ENCODE measurements at places on chromosomes 3 and 15. TPM values are rescaled to one million over a fixed set of nuclear protein-coding genes. Genes with fewer than 3 reads are reported as not detected.

The ITIH3 gene
- total RNA-seq = 0.62 TPM

The TNFAIP8L3 gene
- 2.6 TPM for total RNA-seq

The SCN11A gene
- 0.29 TPM for total RNA-seq

The CYP1A2 gene
- 0.13 TPM for total RNA-seq

The GOLGA6B gene
- 1.9 TPM for total RNA-seq

The RPS27L gene
- 94.1 TPM for total RNA-seq

The RAB6B gene
- total RNA-seq = 54.4 TPM

The SNRPN gene
- total RNA-seq = 619 TPM

The GLDN gene
- total RNA-seq = 10.9 TPM

The EIF1B gene
- total RNA-seq = 93.4 TPM

The COMMD2 gene
- total RNA-seq = 47.5 TPM

DNA sequence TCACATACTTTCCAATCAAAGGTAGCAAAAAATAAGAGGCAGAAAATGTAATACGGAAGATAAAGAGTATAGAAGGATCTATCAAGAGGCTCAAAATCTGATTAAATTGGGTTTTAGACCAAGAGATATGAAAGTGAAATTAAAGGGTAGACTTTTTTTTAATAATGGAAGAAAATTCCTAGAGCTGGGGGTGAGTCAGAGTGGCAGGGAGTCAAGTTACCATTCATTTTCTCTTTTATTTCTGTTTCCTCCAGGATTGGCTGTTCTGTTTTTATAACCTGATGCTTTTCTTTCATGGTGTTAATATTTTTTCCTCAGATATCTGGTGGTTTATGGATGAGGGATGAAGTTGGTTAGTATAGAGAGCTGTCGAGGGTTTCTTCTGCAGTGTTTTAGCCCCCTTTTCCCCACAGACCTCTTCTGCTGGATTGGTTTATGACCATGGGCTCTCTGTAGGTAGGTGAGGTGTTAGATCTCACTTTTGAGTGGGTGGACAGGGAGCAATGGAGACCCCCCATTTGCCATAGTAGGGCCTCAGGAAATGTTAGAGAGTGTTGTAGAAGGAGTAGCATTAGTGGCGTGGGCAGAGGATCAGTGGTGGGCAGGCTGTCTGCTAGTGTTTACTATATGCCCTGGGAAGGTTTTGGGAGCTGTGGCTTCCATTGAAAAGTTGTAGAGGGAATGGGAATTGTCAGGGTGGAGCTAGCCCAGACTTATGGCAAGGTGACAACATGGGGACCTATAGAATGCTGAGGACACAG lies 201.6 kb upstream of the GOLGA6L4 start:
- ATAC-seq = no peak

GRCh38 chr3:119294696-119295671 lies 801 bp downstream of the ARHGAP31 start:
- peak; percentile 61 for ATAC-seq

DNA sequence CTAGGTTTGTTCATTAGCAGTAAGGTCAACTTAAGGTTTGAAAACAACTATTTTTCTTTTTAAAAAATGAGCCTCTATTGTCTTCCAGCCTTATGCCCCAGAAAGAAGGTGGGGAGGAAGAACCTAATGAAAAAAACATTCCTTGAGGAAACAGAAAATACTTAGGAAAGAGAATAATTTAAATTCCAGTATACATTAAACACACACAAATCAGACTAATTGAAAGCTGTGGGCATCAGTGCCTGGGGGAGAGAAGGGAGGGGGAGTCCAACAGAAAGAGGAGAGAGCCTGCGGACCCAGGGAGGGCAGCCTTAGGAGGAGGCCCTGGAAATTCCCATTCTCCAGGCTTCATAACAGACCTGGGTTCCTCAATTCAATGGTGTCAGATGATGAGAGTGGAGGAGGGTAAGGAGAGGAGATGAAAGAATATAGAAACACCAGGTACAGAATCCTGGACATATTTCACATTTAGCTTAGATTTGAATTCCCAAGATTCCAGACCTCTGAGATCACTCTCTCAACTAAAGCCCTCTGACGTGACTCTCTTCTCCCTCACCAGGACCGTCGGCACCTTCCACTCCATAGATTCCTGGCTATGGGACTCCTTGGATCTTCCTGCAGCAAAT lies 320.5 kb upstream of the UMPS start:
- ATAC-seq = peak; percentile 31

DNA sequence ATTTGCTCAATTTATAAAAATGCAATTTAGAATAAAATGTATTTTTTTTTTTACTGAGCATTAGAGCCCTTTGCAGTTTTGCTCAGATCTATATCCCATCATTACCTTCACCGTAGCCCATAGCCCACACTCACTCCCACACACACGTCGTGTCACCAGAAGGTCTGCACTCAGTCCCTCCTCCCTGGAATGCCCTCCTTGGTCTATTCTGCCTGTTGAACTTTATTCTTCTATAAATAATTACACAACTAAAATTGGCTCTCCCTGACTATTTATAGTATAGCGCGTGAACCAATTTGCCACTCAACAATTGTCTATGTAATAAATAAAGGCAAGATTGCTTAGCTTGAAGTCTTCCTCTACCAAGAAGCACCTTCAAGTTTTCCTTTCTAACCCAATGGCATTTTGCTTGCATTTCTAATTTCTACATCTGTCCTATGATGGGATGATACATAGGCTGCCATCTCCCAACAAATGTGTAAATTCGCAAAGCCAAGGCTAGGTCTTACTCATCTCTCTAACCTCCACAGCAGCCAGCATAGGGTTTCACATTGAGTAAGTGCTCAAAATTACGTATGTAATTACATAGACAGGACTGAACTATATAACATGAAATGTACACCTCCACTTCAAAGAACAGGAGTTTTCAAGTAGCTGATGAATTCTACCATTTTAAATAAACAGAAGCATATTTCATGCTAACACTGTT lies 172.0 kb upstream of the HES1 start:
- no peak for ATAC-seq

- no peak for ATAC-seq
Observed at GRCh38 chr15:27563765-27564370, 535.2 kb downstream of the OCA2 start.

GRCh38 chr3:81416812-81417211 lies 344.6 kb downstream of the GBE1 start:
- no peak for ATAC-seq

- ATAC-seq = no peak
Observed at GRCh38 chr3:153495422-153495821, 333.4 kb downstream of the RAP2B start.

DNA sequence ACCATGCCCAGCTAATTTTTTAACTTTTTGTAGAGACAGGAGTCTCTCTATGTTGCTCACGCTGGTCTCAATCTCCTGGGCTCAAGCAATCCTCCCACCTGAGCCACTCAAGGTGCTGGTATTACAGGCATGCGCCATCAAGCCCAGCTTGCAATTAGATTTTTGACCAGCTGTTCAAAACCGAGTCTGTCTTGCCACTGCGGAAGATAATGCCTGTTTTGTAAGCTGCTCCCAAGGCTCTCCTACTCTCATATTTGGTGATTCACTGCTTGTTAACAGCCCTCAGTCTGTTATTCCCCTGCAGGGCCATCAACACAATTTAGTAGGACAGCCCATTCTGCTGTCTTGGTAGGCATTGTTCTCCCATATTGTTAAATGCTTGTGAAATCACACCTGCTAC lies 17.8 kb upstream of the MCCC1 start:
- no peak for ATAC-seq

- no peak for ATAC-seq
Observed at GRCh38 chr15:39472621-39473297, 108.1 kb upstream of the THBS1 start.

DNA sequence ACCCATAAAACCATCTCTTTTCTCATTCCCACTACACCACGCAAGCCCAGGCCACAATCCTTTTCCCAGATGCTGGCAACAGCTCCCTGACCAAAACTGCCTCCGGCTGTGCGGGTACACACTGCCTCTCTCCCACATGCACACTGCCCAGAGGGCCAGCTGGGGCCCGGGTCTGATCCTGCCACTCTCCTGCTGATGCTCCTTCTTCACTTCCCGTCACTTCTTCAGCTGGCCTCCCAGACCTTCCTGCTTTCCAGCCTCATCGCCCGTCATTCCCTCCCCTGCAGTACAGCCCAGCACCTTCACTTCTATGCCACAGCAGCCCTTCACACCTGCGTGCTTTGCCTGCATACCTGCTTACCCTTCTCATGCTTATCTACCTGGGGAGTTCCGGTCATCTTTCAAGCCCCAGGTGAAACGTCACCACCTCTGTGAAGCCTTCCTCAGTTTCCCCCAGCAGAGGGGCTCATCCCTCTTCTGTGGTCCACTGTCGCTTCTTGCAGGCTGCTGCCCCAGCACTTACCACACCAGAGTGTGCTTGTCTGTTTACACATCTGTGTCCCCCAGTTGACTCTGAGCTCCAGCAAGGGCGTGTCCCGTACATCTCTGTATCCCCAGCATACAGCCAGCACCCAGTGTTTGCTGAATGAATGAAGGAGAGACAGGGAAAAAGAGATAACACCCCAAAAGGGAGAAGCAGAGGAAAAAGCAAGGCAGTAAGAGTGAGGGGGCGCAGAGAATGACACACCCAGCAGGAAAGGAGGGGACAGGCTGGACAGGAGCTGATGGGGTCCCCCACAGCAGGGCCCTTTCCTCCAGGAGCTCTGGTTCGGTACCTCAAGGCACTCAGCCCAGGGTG lies 22.2 kb downstream of the GRAMD2A start:
- no peak for ATAC-seq

- no peak for ATAC-seq
Observed at GRCh38 chr15:101168898-101169494, 82.9 kb downstream of the CHSY1 start.

- no peak for ATAC-seq
Observed at GRCh38 chr3:178100908-178101307, 435.3 kb upstream of the KCNMB2 start.

GRCh38 chr3:153768561-153769469 lies 352.4 kb upstream of the ARHGEF26 start:
- ATAC-seq = peak; percentile 87

DNA sequence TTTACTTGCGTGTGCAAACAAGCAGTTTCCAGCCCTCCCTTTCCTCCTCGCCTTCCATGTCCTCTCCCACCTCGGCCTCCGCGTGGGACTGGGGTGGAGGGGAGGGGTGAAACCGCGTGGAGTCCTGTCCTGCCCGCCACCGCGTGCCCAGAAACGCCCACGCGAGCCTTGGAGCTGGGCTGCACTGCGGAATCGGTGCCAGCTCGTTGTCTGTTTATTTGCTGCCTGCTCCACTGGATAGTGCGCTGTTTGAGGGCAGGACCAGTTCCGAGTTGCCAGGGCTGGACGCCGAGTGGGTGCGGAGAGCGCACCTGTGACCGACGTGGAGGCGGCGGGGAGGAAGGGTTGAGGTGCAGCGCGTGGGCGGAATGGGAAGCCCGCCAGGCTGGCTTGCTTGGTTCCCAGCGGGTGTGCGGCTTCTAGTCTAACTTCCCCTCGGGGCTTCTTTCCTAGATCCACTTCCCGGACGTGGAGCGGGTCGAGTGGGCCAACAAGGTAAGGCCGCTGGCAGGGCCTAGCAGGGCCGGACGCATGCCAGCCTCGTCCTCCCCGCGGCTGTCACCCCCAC lies 17.3 kb downstream of the ESYT3 start:
- ATAC-seq = no peak

DNA sequence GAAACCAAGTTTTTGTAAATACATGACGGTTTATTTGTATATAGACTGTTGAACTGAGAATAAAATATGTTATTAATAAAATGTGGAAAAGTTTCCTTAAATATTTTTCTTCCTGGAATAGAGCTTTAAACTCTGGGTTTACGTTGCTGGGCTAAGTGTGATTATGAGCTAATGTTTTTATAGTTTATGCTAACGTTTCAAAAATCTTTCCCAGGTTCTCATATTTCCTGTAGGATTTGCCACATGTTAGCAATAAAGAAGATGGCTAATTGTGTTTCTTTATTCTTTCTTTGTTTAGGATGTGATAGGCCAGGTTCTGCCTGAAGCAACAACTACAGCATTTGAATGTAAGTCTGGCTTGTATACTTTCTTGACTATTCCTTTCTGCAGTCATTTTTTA lies 7.2 kb downstream of the MAP2K5 start:
- no peak for ATAC-seq

GRCh38 chr3:15629860-15630597 lies 28.5 kb downstream of the BTD start:
- peak; percentile 84 for ATAC-seq

DNA sequence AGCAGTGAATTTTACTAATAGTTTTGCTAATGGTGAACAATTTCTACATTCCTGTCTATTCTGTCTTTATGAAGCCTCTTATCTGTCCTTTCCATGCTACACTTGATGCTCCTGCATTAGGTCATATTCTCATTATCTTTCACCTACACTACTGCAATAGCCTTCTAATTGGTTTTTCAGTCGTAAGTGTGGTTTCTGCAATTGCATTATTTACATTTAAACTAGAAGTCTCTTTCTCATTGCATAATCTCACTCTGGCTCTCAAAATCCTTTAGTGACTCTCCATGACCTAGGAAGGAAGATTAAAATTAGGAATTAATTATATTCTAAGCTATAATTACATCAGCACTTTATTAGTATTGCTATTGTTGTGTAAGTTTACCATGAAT lies 686.5 kb downstream of the IGSF11 start:
- ATAC-seq = no peak

DNA sequence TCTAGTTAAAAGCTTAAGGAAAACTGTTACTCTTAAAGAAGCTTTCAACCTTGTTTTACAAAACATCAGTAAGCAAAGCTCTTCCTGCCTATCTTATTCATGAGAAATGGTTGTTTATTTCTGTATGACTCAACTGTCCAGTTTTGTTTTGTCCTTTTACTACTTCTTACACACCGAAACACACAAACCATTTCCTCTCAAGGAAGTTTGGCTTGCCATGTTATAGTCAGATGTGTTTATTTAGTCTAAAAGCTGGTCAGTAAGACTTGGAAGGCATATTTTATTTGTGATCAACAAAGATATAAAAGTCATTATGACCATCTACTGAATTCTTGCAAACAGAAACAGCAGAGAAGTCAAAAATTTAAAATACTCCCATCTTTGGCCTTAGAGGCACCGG lies 53.2 kb upstream of the RBSN start:
- ATAC-seq = no peak

- no peak for ATAC-seq
Observed at GRCh38 chr3:29247088-29247745, 33.7 kb upstream of the RBMS3 start.

DNA sequence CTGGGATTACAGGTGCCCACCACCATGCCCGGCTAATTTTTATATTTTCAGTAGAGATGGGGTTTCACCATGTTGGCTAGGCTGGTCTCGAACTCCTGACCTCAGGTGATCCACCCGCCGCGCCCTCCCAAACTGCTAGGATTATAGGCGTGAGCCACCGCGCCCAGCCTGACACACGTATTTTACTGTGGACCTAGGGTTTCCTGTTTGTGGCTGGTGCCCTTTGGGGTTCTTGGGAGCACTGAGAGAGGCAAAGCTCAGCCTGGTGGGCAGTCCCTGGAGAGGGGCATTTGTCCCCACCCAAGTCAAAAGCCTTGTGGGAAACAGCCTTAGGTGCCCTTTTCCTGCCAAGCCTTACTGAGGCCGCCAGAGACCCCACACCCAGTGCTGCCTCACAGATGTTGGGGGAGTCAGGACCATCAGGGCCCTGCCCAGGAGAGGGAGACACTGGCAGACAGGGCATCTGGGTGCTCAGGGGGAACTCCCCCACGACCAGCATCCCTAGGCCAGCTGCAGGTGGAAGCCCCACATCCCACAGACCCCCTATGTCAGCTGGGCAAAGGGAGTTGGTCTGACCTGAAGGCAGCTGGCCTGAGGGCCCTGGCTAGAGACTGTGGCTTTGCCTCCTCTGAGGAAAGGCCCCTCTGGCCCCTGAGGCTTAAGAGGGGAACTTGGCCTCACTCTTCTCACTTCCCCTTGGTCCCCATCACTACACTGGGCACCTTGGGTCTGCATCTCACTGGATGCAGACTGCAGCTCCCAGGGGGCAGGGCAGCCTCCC lies 35.1 kb downstream of the DNAH1 start:
- ATAC-seq = peak; percentile 7

GRCh38 chr3:63413523-63413922 lies 135.4 kb downstream of the SYNPR start:
- no peak for ATAC-seq

Data from motor neuron (in vitro differentiated cells).